ENCODE measurements at places on chromosomes 13 and 19.

DNA sequence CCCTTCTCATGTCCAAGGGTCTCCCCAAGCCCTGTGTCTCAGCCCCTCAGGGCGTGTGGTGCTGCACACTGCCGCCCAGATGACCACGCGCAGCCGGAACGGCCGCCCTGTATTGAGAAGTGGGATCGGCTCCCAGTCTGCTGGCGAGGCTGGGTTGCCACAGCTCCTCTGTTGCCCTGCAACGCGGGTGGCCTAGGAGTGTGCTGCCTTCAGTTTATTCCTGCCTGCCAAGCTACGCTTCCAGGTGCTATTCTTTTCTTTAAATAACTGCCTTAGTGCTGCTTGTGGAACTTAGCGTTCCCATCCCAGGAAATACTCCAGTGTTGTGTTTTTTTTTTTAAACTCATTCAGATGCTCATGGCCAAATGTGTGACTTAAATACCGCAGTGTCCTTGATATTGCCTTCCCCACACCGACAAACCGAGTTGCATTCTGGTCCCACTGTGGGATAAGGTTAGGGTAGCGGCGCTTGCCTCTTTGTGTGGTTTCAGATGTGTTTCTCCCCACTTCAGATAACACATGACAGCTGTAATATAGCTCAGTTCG, 16.6 kb downstream of the ACTN4 start:
- no peak for DNase-seq

- DNase-seq = no peak
Measured at GRCh38 chr13:50726164-50726563, 117.3 kb downstream of the DLEU7 start.

DNA sequence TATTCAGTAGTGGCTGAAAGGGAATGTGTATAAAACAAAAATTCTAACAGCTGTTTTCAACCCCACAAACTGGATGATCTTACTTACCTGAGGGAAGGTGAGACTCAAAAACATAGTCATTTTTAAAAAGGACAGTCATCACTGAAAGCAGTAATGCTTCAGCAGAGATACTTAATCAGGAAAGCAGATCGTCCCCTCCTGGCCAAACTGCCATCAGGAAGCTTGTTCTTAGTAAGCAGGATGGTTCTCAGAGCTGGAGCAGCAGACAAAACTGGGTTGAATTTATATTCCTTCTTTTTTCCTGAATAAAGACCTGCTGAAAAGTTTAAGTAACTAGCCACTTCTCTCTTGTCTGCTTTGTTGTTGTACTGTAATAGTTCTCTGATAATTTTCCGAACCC, 1156.5 kb downstream of the OLFM4 start:
- no peak for DNase-seq

DNA sequence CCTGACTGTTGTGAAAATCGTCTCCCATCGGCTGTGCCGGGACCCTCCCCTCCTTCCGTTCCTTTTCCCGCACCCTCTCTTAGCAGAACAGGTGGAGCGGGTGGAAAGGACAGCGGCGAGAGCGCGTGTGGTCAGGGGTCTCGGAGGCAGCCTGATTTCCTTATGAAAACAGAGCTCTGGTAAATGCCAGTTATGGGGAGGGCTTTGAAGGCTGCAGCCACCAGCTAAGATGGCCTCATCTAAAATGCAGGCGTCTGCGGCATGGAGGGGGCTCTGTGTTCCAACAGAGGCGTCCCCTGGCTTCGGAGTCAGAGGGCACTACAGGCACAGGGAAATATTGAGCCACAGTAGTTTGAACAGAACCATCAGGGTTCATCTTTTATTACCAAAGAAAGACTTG, 93.8 kb upstream of the SOX1 start:
- no peak for DNase-seq

DNA sequence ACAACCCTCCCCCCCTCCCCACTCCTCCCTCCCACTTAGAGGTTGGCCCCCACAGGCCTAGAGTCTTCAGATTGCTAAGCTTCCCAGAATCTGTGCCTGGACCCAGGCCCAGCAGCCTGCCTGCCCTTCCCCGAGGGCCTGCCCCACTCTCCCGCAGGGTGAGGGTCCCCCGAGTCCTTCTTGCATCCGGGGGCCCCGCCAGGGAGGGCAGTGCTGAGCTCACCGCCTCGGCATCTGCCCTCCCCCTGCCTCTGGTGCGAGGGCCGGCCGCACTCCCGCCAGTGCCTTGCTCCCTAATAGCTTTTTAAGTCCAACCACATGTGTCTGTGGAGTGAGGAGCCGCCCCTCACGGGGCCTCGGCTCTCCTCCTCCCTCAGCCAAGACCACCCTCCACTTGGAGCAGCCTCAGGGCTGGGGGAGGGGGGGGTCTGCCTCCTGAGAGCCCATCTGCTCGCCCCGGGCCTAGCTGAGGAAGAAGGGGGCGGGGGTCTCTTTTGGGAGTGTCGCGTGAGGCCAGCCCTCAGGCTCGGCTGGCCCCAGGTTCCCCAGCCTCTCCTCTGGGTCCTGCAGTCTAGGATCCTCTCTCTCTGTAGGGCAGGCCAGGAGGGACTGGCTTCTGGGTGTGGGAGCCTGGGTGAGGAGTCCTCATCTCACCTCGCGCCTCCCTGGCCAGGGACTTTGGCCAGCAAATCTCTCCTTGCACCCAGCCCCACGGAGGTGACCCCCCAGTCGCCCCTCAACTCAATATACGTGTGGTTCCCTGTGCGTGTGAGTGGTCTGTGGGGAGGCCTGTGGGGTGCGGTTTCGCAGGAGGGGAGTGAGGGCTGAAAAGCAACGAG, 47.2 kb downstream of the LYL1 start:
- DNase-seq = no peak

DNA sequence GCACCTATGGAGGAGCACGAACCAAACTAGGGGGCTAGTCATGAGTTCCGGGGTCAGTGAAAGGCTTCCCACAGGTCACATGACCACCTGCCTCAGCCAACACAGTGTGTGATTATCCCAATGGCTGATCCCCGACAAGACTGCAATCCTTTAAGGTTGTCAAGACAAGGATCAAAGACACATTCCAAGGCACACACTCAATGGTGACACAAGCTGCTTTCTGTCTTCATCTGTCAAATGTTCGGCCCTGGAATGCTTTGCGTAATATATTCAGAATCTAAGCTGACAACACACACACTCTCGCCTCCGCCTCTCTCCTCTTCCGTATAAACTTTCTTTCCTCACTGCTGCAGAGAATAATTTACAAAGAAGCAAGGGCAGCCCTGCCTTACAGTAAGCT, 11.7 kb downstream of the RANBP3 start:
- DNase-seq = no peak

GRCh38 chr13:101025519-101025918, 350.9 kb upstream of the TMTC4 start:
- DNase-seq = no peak

DNA sequence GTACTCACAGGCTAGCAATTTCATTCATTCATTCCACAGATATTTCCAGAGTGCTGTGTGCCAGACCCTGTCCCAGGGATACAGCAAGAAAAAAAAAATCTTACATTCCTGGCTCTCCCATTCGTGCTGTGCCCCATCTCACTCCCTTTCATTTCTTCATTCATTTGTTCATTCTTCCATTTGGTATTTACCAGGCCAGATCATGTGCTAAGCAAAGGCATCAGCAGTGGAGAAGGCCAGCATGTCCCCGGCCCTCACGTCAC, 2.3 kb downstream of the MAP3K10 start:
- DNase-seq = no peak

GRCh38 chr13:71603255-71603654, 263.7 kb downstream of the DACH1 start:
- no peak for DNase-seq

- no peak for DNase-seq
Measured at GRCh38 chr19:993361-993830, 6.8 kb upstream of the GRIN3B start.

DNA sequence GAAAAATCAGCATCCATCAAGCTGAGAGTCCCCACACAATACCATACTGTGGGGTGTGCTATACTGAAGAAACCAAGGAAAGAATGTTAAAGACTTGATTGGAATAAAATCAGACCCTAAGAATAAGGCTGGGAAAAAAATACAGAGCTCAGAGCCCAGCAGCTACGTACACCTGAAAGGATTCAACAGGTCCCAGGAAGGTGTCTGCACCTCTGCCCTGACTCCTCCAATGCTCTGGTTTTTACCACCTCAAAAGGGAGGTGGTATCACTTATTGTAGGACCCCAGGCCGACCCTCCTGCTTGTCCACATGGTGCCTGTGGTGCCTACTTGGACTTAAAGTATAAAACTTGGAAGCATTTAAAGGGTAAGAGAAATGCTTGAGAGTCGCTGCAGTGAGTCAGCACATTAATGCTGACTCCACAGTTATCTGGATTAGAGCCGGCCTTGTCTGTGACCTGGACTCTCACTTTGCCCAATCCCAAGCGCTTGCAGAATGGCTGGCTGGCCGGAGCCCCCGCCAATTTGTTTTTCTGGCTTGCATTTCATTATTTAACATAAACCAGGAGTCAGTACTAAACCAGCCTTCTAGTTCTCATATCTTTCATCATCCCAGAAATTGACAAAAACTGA, 110.1 kb downstream of the FGF14 start:
- DNase-seq = no peak

GRCh38 chr13:39451301-39451700, 151.7 kb downstream of the LHFPL6 start:
- DNase-seq = no peak

- no peak for DNase-seq
Measured at GRCh38 chr19:38675611-38676010, 28.2 kb downstream of the ACTN4 start.

GRCh38 chr19:31943191-31943661, 402.2 kb upstream of the ZNF507 start:
- DNase-seq = no peak

DNA sequence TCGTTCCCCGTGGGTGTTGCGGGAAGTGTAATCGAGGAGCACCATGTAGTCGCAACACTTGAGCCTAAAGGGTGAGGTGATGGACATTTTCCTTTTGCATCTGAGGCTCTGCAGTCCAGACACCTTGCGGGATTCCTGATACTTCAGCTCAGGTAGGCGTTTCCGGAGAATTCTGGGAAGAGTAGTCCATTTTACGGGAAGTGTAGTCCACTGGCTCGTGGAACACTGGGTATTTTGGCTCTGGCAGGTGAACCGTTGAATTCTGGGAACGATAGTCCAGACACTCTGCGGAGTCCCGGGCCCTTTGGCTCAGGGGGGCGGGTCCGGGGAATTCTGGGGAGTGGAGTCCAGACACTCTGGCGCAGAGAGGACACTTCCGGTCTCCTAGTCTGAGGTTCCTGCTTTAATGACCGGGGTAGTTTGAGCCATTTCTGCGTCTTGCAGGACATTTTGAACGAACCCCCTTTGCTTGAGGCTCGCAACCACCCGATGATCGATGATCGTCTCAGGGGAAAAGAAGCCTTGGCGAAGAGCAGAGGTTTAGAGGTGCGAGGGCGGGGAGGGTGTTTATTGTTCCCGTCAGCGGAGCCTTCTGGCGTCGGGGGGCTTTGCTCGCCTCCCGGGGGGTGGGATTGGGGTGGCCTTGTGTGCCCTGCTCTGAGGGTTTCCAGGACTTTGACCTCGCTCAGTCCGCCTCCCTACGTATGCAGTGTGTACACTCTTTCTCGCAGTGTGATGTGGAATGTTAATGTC, at the start of gene ZNF223:
Gene ZNF223 (plus strand): TSS at position 387 of the 753 bp plus-strand sequence. CDS start 3,141 bp downstream, outside the sequence.
- peak; percentile 70 for DNase-seq

DNA sequence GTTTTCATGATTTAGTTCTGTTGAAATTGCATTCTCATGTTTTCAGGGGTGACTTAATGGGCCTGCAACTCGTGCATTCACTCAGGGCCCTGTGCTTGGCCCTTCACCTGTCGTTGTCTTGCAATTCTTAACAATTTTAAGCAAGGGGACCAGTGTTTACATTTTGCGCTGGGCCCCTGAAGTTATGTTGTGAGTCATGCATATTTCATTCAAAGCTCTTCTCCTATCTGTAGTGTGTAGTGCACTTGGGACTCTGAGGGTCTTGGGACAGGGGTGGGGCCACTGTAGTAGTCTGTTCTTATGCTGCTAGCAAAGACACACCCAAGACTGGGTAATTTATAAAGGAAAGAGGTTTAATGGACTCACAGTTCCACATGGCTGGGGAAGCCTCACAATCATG, 211.2 kb upstream of the RXFP2 start:
- DNase-seq = no peak

GRCh38 chr13:113493315-113493951, 2.9 kb upstream of the DCUN1D2 start:
- DNase-seq = peak; percentile 17

GRCh38 chr13:40350283-40350992, 316.0 kb downstream of the FOXO1 start:
- no peak for DNase-seq

- DNase-seq = no peak
Measured at GRCh38 chr19:4057931-4058692, 8.6 kb downstream of the ZBTB7A start.

DNA sequence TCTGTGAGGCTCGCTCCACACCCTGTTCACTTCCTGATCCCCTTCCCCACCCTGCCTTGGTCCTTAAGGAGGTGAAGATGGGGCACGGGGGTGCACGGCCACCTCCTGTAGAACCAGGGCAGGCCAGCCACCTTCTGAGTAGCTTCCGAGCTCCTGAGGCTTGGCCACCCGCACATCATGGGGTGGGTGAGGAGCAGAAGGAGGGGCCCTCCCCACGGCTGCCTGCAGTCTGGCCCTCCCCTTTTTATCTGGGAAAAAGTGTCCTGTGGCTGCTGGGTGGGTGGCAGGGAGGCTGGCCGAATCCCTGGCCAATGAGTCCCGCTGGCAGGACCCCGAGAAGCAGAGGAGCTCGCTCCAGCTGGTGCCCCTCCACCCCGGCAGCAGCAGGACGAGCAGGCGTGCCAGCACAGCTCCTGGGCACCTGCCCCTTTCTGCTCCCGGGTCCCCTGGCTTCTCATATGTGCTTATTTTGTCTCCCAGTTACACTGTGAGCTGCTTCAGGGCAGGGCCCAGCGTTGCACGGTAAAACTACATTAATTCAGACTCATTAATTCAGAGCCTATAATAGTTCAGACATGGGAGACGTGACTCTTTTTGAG, 135.0 kb downstream of the KDM4B start:
- DNase-seq = no peak

- DNase-seq = peak; percentile 65
Measured at GRCh38 chr19:34733746-34734536, at the start of gene ZNF181. ZNF181 (plus strand) TSS chr19:34734243; CDS start chr19:34735038, 795 bp downstream.

- no peak for DNase-seq
Measured at GRCh38 chr13:73481886-73482445, 423.2 kb downstream of the KLF5 start.

DNA sequence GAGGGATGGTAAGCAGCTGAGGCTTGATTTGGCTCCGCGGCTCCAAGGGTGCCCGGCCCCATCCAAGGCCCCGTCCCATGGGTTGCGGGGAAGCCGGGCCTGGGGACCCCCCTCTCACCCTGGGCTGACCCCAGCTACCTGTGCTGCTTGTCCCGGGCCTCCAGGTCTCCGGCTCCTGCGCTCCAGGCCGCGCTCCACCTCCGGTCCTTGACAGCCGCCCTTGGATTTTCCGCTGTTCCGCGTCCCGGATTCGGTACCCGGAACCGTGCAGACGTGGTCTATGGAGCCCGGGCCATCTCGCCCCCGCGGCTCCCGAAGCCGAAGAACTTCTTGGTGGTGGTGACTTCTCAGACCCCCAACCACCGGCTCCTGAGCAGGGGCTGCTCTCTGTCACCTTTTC, 48.3 kb upstream of the C1QTNF9B start:
- DNase-seq = no peak

DNA sequence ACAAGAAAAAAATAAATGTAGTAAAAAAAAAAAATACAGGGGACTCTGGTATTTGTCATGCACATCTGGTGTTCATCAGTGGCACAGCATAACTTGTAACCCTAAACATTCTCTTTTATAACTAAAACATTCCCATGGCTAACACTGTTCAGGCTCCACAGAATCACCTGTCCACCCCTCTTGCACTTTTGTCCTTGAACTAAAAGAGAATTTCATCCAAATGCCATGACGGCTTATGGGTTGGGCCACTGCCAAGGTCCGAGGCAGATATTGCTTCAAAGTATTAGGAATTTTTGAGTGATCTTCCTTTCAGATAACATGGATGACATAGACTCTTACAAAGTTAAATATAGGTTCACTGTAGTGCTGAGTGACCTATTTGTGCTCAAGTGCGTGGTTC, 25.7 kb upstream of the SERP2 start:
- no peak for DNase-seq

All from activated CD4-positive, alpha-beta T cell treated with anti-CD3 and anti-CD28 coated beads, Interleukin-2, amount 50 U/mL, for 24 hours (primary cell).